ENCODE measurements at places on chromosomes 3 and 15.
A peak's percentile ranks its signal among the peaks of the same experiment; 100 is the strongest.

DNA sequence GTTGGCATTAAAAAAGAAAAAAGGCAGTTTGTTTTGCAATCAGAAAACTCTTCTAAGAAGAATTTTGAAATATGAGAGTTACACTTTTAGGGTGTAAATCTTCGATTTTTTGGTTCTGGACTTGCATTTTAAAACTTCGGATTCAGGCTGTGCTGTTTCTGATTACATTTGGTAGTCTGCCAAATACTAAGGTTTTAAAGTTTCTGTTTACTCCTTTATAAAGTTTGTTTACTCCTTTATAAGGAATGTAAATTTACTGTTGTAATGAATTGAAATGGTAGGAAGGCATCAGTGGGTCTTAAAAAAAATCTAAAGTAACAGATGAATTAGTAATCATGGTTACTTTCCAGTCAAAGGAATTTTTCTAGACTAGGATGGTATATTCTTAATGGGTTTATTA, 14.1 kb downstream of the FXR1 start:
- DNase-seq: no peak

GRCh38 chr3:133899311-133899710, 3.6 kb upstream of the RAB6B start:
- no peak for DNase-seq

DNA sequence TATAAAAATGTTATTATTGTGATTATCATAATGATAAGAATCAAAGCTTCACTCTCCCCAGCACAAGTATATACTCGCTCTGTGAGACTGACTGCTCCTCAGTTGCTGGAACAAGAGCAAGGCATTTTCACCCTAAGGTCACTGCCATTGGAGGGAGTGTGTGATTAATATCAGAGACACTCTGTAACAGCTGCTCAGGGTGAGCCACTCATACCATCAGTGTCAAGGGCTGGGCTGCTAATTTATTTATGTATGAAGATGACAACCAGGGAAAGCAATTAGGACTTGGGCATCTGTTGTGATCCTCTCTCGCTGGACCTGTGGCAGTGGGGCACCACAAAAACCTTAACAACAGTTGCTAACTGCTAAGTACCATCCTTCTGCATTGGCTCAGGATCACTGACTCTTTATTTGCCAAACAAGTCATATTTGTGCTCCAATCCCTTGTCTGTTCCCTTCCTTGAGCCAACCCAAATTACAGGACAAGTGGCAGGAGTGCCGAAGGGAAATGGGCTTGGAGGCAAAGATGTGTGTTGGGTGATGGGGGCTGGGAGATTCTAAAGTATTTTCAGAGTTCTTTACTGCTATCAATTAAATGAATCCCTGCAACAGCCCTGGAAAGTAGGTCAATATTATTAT, 297.5 kb upstream of the STT3B start:
- no peak for DNase-seq

GRCh38 chr3:48748754-48749153, 31.7 kb upstream of the IP6K2 start:
- DNase-seq: no peak

DNA sequence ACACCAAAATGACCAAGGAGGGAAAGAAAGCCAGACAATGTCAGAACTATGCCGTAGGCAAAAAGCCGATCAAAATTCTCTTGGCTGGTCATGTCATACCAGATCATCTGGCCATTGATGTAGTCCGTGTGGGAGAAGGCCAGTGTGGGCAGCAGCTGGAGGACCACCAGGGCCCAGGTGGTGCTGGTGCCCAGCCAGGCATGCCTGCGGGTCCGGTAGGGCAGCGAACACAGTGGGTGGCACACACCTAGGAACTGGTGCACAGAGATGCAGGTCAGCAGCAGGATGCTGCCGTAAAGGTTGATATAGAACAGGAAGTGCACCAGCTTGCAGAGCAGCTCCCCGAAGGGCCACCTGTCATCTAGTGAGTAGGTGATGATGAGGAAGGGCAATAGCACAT, 39.5 kb downstream of the MFSD1 start:
- no peak for DNase-seq

DNA sequence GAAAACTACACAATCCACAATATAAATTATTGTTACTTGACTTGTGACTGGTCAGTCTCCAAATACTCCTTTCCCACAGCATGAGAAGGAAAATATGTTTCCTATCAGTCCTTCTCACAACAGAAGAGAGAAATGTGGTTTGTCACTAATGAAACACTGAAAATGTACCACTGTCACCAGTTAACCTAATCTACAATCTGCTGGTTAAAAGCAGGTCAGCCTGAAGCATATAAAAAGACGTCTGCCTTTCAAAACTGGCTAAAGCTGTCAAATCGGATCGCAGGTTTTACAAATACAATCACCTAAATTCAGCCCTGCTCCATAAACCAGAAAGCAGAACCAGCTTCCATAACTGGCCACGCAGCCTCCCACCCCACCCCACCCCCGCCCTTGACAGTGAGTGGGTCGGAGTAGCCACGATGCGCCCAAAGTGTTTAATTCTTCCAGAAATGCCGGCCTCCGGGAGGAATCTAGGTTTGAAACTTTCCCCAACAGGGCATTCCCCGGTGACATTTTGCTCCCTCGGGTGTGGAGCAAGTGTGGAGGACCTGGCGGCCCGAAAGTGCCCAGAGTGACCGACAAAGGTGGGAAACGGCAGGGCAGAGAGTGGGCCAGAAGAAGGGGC, 682 bp downstream of the ETFA start:
- DNase-seq: peak; percentile 7

DNA sequence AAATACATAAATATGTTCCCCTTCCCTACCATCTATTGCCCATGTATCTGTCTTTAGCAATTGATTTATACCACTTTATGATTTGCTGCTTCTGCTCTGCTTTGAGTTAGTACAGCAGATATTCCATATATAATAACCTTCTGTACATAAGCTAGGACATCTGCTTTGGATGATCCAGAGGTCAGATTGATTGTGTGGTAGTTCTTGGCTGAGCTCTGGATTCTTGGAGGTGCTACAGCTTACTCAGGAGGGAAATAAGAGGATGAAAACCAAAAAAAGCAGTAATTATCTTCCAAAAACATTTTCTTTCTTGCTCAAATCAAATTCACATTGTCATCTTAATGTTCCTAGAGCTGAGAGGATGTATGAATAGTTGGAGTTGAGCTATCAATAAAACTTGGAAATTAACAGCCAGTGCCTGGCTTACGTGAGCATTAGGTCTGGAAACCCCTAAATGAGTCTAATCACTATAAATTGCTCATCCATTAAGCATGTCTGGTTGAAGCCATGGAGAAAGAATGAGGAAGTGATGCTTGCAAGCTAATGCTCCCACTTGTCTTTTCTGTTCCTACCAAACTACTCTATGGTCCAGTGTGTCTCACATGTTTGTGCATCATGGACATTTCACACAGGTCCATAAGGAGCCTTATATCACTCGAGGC, 36.3 kb upstream of the TMEM42 start:
- no peak for DNase-seq

DNA sequence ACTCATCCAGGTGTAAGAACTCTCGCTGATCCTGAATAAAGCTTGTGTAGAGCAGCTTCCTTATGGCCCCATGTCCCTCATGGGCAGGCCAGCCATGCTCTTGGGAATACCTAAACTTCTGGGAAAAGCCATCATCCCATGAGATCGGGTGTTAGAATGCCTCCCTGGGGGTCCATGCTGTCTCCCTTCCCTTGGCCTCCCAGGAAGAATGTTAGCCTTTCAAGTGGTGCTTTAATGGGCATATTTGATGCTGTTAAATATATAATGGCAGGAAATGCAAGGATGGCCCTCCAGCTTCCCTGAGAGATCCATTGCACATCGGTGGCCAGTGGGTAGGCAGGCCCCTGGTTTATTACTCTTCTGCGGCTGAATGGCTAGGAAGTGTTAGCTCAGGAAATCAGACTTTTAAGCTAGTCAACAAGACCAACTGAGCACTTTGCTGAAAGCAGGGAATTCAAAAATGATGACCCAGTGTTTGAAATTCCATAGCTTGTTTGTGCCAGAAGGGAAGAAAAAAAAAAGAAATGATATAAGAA, 60.5 kb upstream of the LRTM1 start:
- DNase-seq: no peak

DNA sequence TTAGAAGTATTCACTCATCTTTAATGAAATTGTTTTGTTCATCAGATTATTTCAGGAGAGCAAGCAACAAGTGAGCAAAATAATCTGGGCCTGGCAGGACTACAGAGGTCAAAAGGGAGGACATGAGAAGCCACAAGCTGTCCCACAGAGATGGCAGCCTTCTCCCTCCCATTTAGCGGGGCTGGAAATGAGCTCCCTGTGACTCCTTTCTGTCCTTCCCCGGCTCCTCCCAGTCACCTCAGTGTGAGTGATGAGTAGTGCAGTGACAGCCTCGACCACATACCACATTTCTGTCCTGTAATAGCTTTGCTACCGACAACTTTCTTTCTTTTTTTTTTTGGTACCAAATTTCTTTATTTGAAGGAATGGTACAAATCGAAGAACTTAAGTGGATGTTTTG, 38.0 kb downstream of the RAB7A start:
- no peak for DNase-seq
